ENCODE measurements at places on chromosomes 1 and 21.
A peak's percentile ranks its signal among the peaks of the same experiment; 100 is the strongest.

DNA sequence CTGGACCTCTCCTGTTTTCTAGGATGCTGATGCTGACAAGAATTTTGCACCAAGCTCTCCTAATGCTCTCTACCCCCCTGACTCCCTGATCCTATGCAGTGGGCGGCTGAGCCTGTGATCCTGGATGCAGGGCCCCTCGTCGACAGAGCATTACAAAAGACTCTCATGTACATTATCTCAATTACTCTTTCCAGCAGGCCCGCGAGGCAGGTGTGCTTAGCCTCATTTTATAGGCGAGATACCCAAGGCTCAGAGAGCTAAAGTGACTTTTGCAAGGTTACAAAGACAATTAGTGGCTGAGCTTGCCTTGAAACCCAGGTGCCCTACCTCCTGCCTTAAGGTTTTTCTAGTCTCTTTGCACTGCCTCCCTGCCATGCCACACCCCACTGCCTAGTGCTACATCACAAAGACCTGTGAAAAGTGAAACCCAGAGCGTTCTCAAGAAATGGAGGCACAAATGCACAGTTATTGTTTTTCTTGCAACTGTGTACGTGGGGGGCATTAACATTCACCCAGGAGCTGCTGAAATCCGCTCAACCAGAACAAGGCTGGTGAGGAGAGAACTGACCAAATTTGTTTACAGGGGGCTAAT is 10.0 kb upstream of the C8A start:
- no peak for DNase-seq

DNA sequence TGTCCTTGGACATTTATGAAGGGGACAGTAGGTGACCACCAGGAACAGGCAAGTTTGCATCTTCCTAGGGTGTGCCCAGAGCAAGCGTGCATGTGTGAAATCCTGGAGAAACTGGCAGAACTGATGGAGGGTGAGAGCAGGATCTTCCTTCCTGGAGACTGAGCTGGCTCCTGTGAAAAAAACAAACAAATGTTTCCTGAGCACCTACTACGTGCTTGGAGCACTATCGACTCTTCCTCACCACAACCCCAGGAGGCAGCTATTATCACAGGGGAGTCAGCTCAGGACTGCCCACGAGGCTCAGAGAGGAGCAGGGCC is 1.5 kb upstream of the EDN2 start:
- DNase-seq = no peak

- no peak for DNase-seq
Observed at GRCh38 chr1:205827623-205828022, 14.6 kb upstream of the SLC41A1 start.

- DNase-seq = peak; percentile 9
Observed at GRCh38 chr1:181143102-181143859, 54.8 kb downstream of the IER5 start.

DNA sequence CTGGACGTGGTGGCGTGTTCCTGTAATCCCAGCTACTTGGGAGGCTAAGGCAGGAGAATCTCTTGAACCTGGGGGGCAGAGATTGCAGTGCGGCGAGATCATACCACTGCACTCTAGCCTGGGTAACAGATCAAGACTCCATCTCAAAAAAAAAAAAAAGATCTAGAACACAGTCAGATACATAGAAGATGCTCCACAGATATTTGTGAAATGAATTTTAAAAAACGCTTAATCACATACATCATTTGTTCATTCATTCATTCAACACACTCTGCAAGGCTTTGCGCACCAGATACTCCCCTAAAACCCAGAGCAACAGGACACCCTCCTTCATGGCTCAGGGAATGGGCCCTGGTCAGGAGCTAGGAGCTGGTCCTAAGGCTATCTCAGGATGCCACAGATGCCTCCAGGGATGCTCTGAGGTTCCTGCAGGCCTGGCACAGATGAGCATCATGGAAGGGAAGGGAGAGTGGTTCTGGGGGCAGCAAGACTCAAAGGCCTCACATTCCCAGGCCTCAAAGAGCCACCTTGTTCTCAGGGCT is 6.4 kb downstream of the HSPG2 start:
- DNase-seq = no peak

DNA sequence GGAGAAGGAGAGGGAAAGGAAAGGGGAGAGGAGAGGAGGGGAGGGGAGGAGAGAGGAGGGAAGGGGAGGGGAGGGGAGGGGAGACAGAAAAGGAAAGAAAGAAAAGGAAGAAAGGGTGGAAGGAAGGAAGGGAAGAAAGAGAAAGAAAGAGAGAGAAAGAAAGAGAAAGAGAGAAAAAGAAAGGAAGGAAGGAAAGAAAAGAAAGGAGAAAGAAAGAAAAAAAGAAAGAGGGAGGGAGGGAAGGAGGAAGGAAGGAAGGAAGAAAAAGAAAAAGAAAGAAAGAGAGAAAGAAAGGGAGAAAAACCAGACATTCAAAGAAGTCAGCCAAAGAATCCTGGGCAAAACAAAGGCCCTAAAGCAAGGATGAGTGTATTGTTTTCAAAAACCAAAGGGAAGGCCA is 125.7 kb upstream of the SPATA6 start:
- DNase-seq = no peak

DNA sequence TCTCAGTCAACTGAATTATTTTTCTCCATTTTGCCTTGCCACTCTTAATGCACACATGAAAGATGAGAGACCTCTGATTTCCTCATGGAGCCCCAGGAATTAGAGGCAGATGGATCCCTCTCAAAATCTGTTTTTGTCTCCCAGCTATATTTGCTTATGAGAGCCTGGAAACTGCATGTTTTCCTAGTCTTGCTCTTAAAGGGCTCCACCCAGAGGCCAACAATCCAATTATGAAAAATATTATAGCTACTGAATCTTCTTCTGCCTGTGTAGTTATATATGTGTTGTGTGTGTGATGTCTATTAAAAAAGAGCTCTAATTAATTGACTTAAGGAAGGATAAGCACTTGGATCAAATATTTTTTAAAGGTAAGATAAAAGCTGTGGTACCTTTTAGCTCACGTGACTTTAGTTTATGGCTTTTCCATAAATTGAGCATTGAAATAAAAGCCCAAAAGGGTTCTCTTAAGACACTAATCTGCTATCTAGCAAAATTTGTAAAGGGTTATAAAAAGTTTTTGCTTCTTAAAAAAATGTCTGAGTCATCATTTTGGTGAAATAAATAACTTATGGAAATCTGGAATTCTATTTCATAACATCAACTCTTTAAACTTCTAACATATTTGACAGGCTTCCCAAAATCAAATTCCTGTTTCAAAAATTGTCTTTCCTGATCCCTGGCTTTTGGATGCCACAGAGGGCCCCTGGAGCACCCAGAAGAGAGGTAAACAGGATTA is 31.2 kb upstream of the TSPEAR start:
- DNase-seq = no peak

GRCh38 chr1:151843398-151843797 is 3.8 kb upstream of the C2CD4D start:
- no peak for DNase-seq

DNA sequence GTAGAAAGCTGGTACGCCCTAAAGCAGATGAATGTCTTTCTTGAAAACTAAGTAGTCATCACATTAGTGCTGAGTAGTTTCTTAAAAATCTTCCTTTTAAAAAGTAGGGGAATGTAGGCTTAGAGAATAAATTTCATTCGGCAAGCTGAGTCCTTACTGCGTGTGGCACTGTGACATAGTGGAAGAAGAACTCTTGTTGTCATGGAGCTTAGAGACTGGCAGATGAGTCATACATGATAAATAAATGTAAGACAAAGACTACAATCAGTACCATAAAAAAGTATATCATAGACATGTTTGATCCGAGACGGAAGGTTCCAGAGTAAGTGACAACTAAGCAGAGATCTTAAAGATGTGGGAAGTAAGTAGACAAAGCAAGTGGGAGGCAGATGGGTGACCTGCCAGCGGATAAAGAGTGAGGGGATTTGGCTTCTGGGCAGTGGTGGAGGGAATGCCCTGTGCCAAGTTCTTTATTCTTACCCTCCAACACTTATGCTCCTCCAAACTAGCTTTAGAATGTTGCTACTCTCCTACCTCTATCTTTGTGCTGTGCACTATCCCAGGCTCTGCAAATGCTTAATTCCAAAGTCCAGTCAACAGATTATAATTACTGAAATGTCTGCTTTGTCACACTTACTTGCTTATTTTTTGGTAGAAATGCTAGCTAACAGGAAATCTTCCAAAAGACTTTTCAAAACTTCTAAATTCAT is 608.5 kb upstream of the USP24 start:
- no peak for DNase-seq

DNA sequence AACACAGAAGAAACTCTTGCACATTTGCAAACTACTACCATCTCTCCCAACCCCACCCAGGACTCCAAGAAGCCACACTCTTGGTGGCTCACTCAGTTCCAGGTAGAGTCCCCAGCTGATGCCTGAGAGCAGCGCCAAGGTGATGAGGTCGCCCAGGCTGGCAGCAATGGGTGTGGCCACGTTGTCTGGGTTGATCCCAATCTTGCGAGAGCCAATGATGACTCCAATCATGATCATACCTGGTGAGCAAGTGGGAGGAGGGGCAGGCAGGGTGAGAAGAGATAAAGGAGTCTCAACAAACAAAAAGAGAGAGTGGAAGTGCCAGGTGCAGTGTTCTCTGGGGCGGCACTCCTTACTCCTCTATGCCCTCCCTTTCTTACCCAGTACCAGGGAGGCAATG is 14.4 kb downstream of the SLC41A1 start:
- no peak for DNase-seq

GRCh38 chr1:164937291-164937690 is 378.3 kb downstream of the PBX1 start:
- DNase-seq = no peak

Measured in activated naive CD4-positive, alpha-beta T cell treated with anti-CD3 and anti-CD28 coated beads, Interleukin-2, amount 50 U/mL, for 72 hours (primary cell).